ENCODE measurements at places on chromosomes 4 and X. TPM values are rescaled to one million over a fixed set of nuclear protein-coding genes. Genes with fewer than 3 reads are reported as not detected.
A peak's percentile ranks its signal among the peaks of the same experiment; 100 is the strongest.

The ERAS gene
- not detected for total RNA-seq

The TMPRSS11D gene
- not detected for total RNA-seq

The HS6ST2 gene
- total RNA-seq = 3.7 TPM

The HHIP gene
- total RNA-seq = 0.84 TPM

The STATH gene
- total RNA-seq = not detected

The CENPE gene
- total RNA-seq = 49.0 TPM

The PHEX gene
- 0.15 TPM for total RNA-seq

The RHOXF2B gene
- total RNA-seq = not detected

The SPRY1 gene
- 54.7 TPM for total RNA-seq

The BMPR1B gene
- total RNA-seq = 1.1 TPM

The CT83 gene
- not detected for total RNA-seq

The F9 gene
- not detected for total RNA-seq

GRCh38 chrX:13965531-13965930 lies 64.2 kb downstream of the GEMIN8 start:
- no peak for DNase-seq

GRCh38 chr4:6660430-6660829 lies 19.9 kb downstream of the MRFAP1 start:
- no peak for DNase-seq

GRCh38 chr4:93319041-93319440 lies 509.5 kb upstream of the ATOH1 start:
- no peak for DNase-seq

GRCh38 chr4:46392421-46392820 lies 2.5 kb upstream of the GABRA2 start:
- no peak for DNase-seq

DNA sequence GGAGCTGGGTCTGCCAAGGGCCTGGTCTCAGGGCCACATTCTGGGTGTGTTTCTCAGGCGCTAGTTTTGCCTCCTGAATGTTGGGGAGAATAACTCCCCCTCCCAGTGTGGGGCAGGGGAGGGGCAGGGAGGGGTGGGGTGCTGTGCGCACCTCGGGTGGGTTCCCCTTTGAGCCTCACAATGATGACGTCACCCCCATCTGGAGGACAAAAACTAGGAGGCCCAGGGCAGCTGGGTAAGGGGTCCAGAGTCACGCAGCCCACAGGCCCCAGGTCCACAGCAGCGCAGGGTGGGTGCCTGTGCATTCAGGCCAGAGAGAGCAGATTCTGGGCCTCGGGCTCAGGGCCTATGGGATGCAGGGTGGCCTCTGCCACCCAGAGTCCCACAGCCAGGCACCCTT lies 23.7 kb upstream of the HMX1 start:
- no peak for DNase-seq

DNA sequence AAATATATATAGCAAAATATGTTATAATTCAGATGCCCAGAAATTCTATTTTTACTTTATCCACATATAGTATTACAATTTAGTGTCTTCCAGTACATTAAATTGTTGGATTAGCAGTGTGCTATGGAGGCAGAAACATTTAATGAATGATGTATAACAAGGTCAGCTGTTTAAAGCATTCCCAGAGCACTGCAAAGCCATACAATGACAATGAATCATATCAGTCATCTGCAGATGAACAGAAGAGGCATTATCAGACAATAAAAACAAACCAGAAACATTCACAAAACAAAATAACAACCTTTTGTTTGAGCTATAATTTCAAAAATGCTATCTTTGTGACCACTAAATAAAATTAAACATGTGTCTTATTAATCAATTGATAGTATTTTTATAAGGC lies 524.2 kb downstream of the FAT4 start:
- no peak for DNase-seq

DNA sequence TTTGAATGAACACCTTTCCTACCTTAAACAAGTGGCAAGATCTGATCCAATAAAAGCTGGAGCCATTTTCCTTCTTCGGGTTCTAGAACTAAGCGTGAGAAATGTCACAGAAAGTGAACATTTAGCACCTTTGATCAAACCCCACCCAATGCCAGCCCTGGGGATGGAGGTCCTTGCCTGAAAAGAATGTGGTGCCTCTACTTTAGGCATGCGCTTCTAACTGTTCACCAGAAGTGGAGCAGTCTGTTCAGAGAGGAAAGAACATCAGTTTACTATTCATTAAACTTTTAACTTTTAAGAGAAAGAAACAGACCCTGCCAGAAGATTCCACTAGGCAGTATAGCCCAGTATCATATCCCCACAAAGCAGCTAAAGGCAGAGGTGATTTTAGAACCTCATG lies 75.9 kb downstream of the INTS12 start:
- DNase-seq = no peak

DNA sequence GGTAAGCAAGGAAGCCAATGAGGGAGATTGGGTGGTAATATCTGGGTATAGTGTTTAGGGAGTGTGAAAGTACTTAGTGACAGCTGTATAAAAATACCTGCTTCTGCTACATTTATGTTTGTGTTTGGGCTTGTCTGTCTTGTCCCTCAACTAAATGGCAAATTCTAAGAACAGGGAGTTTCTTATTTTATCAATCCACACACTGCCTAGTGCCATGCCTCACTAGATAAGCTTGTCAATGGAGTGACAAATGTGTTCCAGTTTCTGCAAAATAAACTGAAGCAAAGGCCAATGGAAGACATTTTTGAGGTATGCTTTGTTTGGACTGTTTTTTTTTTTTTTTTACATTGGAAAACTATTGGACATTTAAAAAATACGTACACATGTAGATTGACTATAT lies 418.0 kb downstream of the SH2D1A start:
- DNase-seq = no peak

- no peak for DNase-seq
These were observed 20.3 kb upstream of the ABCG2 start for GRCh38 chr4:88178626-88179231.

GRCh38 chr4:5051278-5052203 lies at the start of gene STK32B:
TSS of gene STK32B (plus strand) at chr4:5051480.
- peak; percentile 57 for DNase-seq

GRCh38 chr4:183783991-183784553 lies 121.0 kb upstream of the STOX2 start:
- no peak for DNase-seq

DNA sequence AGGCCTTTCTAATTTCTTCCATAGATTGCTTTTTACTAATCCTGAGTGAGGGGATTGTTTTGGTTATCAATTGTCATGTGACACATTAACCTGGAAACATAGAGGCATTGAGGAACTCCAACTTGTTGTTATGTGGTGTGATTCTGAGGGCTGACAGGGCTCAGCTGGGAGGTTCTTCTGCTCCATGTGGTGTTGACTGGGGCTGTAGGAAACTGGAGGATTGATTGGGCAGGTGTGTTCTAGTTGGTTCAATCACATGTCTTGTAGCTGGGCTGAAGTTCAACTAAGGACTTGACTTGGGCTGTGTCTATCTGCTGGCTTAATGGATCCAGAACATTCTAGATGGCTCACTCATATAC lies 10.8 kb upstream of the CRLF2 start:
- no peak for DNase-seq

DNA sequence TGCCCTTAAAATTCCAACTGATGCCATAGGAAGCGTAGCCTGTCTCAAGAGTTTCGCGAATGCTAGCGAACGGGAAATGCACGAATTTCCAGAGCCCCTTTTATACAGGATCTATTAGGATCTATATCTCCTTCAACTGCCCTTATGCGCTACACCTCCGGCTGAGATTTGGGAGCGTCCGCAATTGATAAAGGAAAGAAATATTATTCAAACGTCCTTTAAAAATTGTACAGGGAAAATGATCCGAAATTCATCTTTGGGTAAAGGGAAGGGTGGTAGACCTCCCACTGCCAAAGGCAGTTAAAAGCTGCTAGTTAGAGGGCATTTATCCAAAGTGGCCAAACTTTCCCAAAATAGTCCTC lies 609 bp downstream of the NR3C2 start:
- DNase-seq = no peak

DNA sequence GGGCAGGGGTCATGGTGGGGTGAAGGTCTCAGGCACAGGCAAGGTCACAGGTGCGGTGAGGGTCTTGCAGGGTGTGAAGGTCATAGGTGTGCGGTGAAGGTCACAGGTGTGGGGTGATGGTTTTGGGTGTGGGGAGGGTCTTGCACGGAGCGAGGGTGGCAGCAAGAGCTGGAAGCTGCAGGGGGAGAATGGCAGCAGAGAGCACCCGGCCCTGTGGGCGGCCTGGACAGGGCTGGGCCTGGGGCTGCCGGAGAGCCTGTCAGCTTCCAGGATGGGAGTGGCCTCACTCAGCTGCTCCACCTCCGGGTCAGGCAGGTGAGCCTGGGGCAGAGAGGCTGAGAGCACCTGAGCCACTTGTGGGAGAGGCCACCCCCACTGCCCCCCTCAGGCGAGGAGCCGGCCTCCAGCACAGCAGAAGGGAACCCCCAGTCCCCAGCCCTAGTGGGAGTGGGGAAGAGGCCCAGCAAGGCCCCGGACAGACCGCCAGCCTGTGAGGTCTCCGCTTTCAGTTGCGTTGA lies 1.5 kb downstream of the MSANTD1 start:
- no peak for DNase-seq

DNA sequence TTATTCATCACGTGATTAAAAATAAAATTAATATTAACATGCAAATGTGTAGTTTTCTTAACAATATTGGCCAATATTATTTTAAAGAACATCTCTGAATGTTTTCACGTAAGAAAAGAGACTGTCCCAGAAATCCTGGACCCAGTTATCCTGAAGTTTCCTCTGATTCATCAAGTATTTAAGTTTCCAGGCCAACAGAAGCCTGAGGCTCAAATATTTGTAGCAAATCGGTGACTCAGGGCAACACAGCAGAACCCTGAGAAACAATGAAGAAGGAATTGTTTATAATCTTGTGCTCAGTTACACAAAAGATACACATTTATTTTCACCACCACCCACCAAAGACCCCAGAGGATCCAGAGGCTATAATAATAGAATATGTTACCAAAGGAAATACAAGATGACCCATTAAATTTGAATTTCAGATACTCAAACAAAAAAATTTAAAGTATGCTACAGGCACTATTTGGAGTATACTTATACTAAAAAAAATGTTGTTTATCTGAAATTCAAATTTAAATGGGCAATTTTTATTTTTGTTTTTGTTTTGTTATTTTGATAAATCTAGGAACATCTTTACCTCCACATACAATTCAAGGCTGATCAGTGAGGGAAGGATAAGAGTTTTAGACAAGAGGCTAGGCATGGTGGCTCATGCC lies 33.9 kb upstream of the SLC7A11 start:
- no peak for DNase-seq

DNA sequence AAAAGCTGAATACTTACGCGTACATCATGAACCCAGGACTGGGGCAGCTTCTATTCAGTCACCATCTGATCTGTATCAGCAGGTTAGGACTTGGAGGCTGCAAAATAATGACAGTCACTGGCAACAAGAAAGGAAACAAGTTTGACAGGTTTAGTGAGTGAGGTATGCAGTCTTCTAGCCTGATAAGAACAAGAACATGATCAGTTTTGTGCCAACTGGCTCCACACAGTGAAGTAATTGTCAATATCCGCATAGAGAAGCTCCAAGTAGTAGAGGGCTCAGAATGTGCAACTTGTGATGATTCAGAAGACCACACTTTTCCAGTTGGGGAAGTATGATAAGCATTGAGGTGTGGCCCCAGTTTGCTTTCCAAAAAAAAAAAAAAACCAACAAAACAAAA lies at the start of gene TMPRSS11F:
Gene TMPRSS11F, minus strand, starts transcription at position 77 of the 400 bp plus-strand sequence. Its CDS starts 49 bp downstream, at position 28.
- DNase-seq = no peak

DNA sequence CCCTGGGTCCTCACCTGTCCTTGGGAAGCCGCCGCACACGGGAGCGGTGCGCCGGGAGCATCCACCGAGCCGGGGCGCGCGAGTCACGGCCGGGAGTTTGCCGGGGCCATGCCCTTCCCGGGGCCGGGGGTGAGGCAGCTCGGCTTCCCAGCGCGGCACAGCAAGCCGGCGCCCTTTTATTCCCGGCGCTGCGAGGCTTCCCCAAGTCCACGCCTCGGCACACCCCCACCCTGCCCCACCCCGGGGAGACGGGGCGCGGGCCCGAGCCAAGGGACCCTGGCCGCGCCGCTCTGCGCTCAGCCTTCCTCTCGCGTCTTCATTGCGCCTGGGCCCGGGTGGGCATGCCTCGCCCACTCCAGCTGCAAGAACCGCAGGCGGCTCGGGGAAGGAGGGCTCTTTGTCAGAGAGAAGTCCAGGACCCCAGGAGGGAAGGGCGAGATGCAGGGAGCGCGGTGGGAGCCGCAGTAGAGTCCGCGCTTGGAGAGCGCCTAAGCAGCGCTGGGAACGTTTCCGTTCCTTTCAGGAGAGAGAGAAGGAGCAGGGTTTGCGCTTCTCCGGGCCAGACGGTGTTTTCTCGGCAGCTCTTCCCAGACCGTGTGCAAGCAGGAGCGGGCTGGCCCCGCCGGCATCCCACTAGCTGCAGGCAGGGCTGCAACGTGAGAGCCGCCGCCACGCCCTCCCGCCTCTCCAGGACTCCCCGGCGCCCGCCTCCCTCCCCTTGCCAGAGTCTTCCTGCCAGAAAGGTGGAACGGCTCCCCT lies at the start of gene MXRA5:
Gene MXRA5, minus strand, starts transcription at position 152 of the 759 bp plus-strand sequence. CDS start 2,819 bp downstream, outside the sequence.
- DNase-seq = no peak

DNA sequence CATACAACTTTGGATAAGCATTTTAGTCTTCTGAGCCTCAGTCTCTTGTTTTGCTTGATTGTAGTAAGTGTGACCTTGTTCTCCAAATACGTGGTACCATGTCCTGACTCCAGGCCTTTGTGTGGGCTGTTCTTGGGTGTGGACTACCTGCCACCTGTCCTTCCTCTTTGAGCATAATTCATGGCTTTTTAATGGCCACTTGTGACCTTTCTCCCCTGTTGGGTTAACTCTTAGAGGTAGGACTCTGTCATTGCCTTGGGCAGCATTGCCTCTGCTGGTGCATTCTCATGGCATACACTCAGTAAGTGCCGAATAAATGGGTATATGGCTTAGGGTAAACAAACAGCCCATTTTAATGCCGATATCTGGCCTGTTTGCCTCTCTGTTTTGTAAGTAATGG lies 3.0 kb downstream of the NSD2 start:
- no peak for DNase-seq

GRCh38 chrX:103722505-103722904 lies 11.8 kb downstream of the TMEM31 start:
- no peak for DNase-seq

- no peak for DNase-seq
These were observed 98.5 kb downstream of the RPA4 start for GRCh38 chrX:96982161-96982560.

- no peak for DNase-seq
These were observed 127.8 kb downstream of the PHKA2 start for GRCh38 chrX:18855919-18856644.

Data from H1 (cell line).